ENCODE measurements at places on chromosomes 11 and 22.

- no peak for DNase-seq
Measured at GRCh38 chr22:45478108-45478771, 24.4 kb upstream of the FBLN1 start.

GRCh38 chr11:18193010-18193409 lies 20.4 kb downstream of the MRGPRX4 start:
- no peak for DNase-seq

DNA sequence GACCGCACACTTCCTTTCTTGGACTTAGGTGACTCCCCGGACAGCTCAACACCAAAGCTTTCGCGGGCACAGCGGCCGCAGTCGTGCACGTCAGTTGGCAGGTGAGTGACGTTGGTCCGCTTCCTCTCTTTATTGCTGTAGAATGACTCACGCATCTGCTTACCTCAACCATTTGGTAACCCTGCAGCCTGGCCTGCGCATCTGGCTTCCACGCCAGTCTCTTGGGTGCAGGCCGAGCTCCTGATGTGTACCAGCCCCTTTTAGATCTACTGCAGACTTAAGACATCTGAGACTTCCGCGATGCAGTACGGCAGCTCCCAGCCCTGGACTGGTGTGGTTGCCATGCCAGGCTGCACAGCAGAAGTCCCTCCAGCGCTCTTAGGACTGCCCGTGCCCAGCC lies 12.4 kb upstream of the TRMU start:
- DNase-seq, result no peak

DNA sequence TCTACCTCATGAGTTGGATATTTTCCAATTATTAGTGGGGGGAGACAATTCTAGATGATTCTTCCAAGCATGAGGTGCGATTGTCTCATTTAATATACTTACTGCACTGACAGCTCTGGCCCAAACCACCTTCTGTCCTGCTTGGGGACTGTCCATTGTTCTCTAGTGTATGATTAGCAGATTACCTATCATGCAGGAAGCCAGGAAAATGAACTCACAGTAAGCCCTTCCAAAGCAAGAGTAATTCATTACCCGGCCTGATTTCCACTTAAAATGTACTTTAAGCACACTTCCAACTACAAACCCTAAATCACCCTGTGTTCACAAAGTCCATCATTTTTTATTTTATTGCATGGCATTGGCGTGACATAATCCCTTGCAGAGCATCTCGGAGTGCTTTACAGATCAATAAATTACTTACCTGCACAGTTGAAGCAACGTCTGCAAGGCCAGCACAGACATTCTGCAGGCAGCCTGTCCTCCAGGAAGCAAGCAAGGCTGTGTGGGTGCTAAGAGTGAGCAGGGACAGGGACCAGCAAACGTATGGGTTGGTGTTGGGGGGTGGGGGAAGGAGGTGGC lies 838.2 kb downstream of the NTM start:
- DNase-seq, result no peak

- DNase-seq, result no peak
Measured at GRCh38 chr11:128448200-128448886, 139.0 kb downstream of the ETS1 start.

DNA sequence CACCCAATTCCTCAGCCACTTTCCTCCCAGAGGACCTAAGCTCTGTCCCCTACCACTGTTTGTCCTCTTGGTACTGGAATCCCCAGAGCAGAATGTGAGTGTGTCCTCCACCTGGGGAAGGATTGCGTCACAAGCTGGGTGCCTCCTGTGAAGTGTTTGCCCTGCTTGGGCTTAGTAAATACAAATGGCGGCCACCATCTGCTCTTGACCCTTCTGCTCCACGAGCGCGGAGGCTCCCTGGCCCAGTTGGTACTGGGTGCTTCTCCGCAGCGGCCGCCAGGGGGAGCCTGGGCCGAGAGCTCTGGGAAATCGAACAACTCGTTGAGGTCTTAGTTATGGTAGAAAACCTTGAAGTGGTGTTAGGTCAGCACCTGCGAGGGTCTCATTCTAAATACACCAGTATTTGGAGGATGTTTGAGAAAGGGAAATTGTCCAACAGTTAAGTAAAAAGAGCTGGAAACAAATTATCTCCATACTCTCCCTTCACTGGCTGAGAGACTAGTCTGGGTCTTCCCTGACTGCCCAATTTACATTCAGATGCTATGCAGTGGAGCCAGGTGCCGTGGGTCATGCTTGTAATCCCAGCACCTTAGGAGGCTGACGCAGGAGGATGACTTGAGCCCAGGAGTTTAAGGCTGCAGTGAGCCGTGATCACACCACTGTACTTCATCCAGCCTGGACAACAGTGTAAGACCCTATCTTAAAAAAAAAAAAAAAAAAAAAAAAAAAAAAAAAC lies 74.6 kb upstream of the TEAD1 start:
- no peak for DNase-seq

DNA sequence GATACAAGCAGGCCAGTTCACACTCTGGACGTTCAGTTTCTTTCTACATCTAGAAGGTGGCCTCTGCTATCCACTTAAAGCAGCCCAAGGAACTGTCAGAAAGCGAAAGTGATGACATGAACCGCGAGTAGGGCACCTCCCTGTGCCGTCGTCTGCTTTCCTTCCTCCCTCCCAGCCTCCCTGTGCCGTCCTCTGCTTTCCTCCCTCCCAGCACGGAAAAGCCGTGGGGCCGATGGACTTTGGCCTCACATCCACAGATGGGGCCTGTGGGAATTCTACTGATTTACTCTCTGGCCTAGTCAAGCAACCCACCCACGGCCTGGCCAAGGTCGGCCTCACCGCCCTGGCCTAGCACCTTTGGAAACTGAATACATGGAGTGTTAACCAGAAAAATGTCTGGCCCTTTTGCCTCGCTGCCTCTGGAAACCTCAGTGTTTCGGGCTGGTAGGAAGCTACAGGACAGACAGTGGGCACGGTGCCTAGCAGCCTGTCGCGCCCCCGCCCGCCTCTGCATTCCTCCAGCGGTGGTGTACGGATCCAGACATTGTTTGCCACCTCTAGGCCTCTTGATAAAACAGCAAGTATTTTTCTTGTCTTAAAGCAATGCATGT lies 14.2 kb downstream of the PEX26 start:
- DNase-seq, result no peak
